Kidney (tissue), 22 donors: ENCODE measurements at places on chromosomes 6 and 20. TPM values are rescaled to one million over a fixed set of nuclear protein-coding genes. Genes with fewer than 3 reads are reported as not detected.

TNNC2 gene
- not detected for total RNA-seq

DNA sequence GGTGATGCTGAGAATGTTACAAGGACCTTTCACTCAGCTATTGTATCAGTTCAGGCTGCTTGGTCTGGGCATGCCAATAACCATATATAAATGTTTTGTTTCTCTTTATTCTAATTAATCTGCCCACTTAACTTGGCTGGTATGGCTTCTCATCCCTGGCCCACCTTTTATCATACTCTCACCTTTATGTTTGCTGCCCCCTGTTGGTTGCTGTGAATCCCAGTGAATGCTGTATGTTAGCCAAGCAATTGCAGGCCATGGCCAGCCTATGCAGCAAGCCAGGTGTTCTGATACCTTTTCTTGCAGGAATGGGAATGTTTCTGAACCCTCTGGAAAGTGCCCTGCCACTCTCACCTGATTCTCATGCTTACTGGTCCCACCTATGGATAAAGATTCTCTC, 54.6 kb downstream of the PCSK2 start:
- peak; percentile 24 for DNase-seq

- no peak for DNase-seq
Observed at GRCh38 chr6:70135219-70136160, 167.4 kb downstream of the COL9A1 start.

- DNase-seq = no peak
Observed at GRCh38 chr20:43383026-43383795, 74.5 kb upstream of the SRSF6 start.

DNA sequence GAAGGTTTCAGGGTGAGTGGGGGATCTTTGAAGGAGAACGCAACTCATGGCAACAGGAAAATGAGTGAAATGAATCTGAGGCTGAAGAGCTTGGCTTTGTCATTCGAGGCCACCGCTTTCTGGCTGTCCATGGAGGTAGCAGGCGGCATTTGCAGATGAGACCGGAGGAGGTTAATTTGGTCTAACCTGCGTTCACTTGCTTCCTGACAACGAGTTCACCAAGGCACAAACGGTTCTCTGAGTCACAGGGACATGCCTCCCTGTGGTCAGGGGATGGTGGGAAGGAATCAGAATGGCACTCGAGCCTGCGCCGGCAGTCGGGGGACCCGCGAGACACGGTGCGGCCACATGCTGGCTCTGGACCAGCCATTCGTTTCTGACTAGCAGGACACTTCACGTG, 75.0 kb downstream of the IRF4 start:
- DNase-seq = no peak

- peak; percentile 50 for DNase-seq
Observed at GRCh38 chr6:53484476-53485280, 60.2 kb downstream of the GCLC start.

- DNase-seq = no peak
Observed at GRCh38 chr6:118890997-118891790, 2.8 kb upstream of the ASF1A start.

- DNase-seq = no peak
Observed at GRCh38 chr6:139442188-139442671, 67.8 kb upstream of the CITED2 start.
